ENCODE measurements at places on chromosomes 4 and X. TPM values are rescaled to one million over a fixed set of nuclear protein-coding genes. Genes with fewer than 3 reads are reported as not detected.

- no peak overlapping the region for H3K4me3 ChIP-seq
- no peaks in the 10 kb centered on the region for H3K36me3 ChIP-seq
- H3K4me1 ChIP-seq = no peaks in the 10 kb centered on the region
Measured at GRCh38 chr4:58191109-58191508, 1080.9 kb upstream of the IGFBP7 start.

GRCh38 chr4:108350332-108350731, 181.6 kb upstream of the LEF1 start:
- no peak for DNase-seq
- no peak overlapping the region for H3K27ac ChIP-seq
- no peaks in the 10 kb centered on the region for H3K36me3 ChIP-seq
- H3K4me1 ChIP-seq = no peaks in the 10 kb centered on the region
- H3K4me3 ChIP-seq = no peak overlapping the region

GRCh38 chr4:54228056-54228527, 1.0 kb upstream of the PDGFRA start:
- no peaks in the 10 kb centered on the region for H3K36me3 ChIP-seq
- H3K27ac ChIP-seq = no peak overlapping the region
- DNase-seq = peak; percentile 81
- H3K4me3 ChIP-seq = peak overlapping the region; percentile 10

GRCh38 chr4:1746265-1746691, 25.0 kb downstream of the TACC3 start:
- H3K36me3 ChIP-seq = no peaks in the 10 kb centered on the region
- no peaks in the 10 kb centered on the region for H3K27me3 ChIP-seq
- no peaks in the 10 kb centered on the region for H3K4me1 ChIP-seq
- H3K4me3 ChIP-seq = no peak overlapping the region

- H3K4me1 ChIP-seq = no peaks in the 10 kb centered on the region
- H3K27me3 ChIP-seq = no peaks in the 10 kb centered on the region
- no peak overlapping the region for H3K27ac ChIP-seq
- H3K4me3 ChIP-seq = no peak overlapping the region
- no peak for DNase-seq
Measured at GRCh38 chrX:31545726-31546125, 473.9 kb upstream of the FTHL17 start.

GRCh38 chr4:152946446-152946845, 10.3 kb downstream of the FHDC1 start:
- no peaks in the 10 kb centered on the region for H3K27me3 ChIP-seq
- DNase-seq = no peak
- H3K27ac ChIP-seq = no peak overlapping the region
- no peak overlapping the region for H3K4me3 ChIP-seq
- H3K36me3 ChIP-seq = no peaks in the 10 kb centered on the region
- H3K4me1 ChIP-seq = peaks cover 4% of the 10 kb centered on the region

GRCh38 chr4:18735740-18736268, 714.2 kb upstream of the LCORL start:
- DNase-seq = no peak
- H3K27ac ChIP-seq = no peak overlapping the region
- H3K4me1 ChIP-seq = no peaks in the 10 kb centered on the region

- no peak for DNase-seq
- no peaks in the 10 kb centered on the region for H3K27me3 ChIP-seq
- no peak overlapping the region for H3K27ac ChIP-seq
- H3K36me3 ChIP-seq = no peaks in the 10 kb centered on the region
- no peaks in the 10 kb centered on the region for H3K4me1 ChIP-seq
Measured at GRCh38 chrX:136261321-136261720, 10.1 kb upstream of the MAP7D3 start.

- no peak overlapping the region for H3K4me3 ChIP-seq
- H3K27me3 ChIP-seq = no peaks in the 10 kb centered on the region
- H3K36me3 ChIP-seq = no peaks in the 10 kb centered on the region
- no peak overlapping the region for H3K27ac ChIP-seq
- DNase-seq = no peak
Measured at GRCh38 chrX:7586126-7586525, 256.8 kb upstream of the VCX start.

GRCh38 chr4:112153211-112153791, 8.0 kb downstream of the FAM241A start:
- H3K27me3 ChIP-seq = no peaks in the 10 kb centered on the region
- no peaks in the 10 kb centered on the region for H3K4me1 ChIP-seq
- DNase-seq = no peak
- no peaks in the 10 kb centered on the region for H3K36me3 ChIP-seq

DNA sequence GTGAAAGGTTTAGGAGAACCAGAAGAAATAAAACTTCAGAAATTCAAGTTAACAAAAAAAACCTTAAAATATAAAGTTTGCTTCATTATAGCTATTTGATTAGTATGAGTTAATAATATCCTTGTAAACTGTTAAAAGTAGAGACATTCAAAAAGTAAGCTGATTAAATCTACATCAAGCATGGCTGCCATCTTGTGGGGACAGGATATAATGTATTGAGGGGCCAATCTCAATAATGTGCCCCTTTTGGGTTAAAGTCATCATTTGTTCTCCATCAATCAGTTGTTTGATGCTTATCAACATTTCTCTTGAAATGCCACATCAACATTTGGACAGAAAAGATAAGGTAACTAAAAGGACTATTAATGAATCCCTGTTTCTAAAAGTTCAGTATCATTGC, 4.6 kb upstream of the GRID2 start:
- H3K27me3 ChIP-seq = peaks cover 19% of the 10 kb centered on the region
- no peaks in the 10 kb centered on the region for H3K36me3 ChIP-seq
- no peak overlapping the region for H3K27ac ChIP-seq
- no peak for DNase-seq
- no peaks in the 10 kb centered on the region for H3K4me1 ChIP-seq

Gene TMEM47
- 4.0 TPM for total RNA-seq

Gene DLG3
- total RNA-seq = 35.3 TPM

Gene BTC
- total RNA-seq = 1.2 TPM

Gene OPN1MW
- not detected for total RNA-seq

Gene CXCL13
- total RNA-seq = not detected

Gene C1QTNF7
- total RNA-seq = 1.1 TPM

Gene SUPT20HL2
- total RNA-seq = not detected

Gene TENM3
- total RNA-seq = 6.1 TPM

Gene CCKAR
- total RNA-seq = 0.12 TPM

Gene NAP1L5
- total RNA-seq = 0.94 TPM

Gene DDX53
- not detected for total RNA-seq

Gene ZBED1
- 25.7 TPM for total RNA-seq

Gene RBM3
- total RNA-seq = 314 TPM
